ENCODE measurements at places on chromosomes 4 and X.

GRCh38 chr4:165631912-165632311 lies 241.1 kb upstream of the TLL1 start:
- DNase-seq = no peak

- DNase-seq = no peak
Measured at GRCh38 chrX:140510895-140511295, 6.0 kb upstream of the SOX3 start.

DNA sequence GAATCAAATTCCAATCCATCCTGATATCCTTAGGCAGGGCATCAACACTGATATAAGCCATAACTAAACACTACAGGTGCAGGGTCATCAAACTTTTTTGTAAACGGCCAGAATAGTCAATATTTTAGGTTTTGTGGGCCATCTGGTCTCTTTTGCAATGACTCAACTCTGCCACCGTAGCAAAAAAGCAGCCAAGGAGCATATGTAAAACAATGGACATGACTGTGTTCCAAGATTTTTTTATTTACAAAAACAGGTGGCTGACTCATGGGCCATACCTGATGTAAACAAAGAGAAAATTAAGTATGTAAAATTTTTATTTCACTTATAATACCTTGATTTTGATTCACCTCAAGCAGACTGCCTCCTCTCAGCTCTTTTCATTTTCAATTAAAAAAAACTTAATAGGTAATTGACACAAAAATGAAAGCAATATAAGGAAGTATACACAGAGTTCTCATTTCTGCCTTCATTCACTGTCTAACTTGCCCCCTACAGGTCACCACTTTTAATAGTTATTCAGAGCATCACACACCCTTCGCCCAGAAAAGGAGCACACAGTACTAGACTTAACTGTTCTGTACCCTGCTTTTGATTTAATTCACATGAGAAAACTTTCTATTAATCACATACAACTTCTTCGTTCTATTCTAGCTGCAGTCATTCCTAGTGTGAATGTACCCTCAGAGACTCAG lies 35.3 kb upstream of the GPM6B start:
- no peak for DNase-seq

GRCh38 chr4:169120624-169121023 lies 110.6 kb upstream of the CBR4 start:
- no peak for DNase-seq

GRCh38 chr4:147753047-147753446 lies 21.2 kb downstream of the ARHGAP10 start:
- no peak for DNase-seq

DNA sequence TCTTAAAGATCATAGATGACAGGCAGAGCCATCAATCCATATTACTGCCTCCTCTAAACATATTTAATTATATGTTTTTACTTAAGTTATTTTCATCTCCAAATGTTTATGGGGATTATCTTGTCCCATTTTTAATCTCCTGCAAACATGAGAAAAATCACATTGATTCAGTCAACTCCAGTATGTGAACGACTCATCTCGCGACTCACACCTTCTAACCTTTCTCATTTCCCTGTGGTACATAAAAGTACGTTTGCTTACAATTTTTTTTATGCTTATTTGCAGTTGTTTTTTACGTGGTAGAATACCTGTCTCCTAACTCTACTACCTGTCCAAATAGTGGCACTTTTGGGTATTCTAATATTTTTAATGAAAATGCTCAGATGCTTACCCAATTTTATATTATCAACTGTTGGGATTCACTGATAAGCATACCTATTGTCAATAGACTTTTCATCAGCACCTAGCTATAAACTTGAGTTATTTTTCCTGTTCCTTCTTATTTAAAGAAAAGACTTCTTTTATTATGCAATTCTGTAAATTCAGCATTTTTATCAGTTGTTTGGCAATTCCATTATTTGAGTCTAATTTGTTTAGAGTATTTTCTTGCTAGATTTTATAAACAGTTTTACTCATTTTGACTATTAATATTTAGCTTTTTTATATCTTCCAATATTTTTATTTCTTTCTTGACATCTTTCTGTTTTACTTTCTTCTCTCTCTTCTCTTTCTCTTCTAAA lies 276.6 kb downstream of the ANK2 start:
- no peak for DNase-seq

GRCh38 chrX:16060252-16060651 lies 63.1 kb upstream of the GRPR start:
- no peak for DNase-seq

GRCh38 chr4:4582653-4583052 lies 40.8 kb upstream of the STX18 start:
- no peak for DNase-seq

DNA sequence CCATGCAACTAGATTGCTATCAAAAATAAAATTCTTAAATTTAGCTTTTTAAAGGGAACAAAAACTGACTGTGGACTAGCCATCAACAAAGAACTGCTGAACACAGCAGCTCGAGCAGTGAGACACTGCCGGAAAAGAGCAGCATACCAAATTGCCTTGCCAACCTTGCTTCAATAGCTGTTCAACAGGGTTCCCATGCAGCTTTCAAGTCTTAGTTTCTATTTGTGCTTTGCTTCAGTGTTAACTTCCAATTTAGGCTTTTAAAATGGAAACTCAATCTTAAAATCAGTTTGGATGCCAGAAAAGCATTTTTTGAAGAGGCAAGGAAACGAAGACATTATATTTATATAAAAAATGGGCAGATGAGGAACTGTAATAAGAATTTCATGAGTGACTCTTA lies 463.4 kb upstream of the MAGEB18 start:
- no peak for DNase-seq

- DNase-seq = no peak
Measured at GRCh38 chrX:141619336-141619735, 29.8 kb downstream of the SPANXA2 start.

- no peak for DNase-seq
Measured at GRCh38 chrX:46326161-46326560, 219.1 kb downstream of the ZNF674 start.

- no peak for DNase-seq
Measured at GRCh38 chrX:71625471-71625870, 7.2 kb upstream of the CXCR3 start.

GRCh38 chr4:153448003-153448731 lies 18.0 kb upstream of the TMEM131L start:
- no peak for DNase-seq

DNA sequence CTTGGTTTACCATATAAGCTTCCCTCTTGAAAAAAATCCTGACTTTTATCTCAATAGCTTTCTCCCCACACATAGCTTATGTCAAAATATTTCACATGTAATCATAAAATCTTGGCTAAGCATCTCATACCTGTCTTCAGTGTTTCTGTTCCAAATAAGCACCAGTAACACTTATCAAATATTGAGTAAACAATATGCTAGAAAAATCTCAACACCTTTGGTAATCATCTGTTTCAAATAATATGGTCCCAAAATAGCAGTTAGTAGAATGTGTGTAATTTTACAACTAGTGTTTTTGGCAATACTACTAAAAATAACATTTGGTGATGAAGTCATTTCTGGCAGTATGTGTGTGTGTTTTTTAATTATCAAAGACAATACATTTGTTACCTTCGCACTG lies 2138.2 kb downstream of the PCDH7 start:
- DNase-seq = no peak

DNA sequence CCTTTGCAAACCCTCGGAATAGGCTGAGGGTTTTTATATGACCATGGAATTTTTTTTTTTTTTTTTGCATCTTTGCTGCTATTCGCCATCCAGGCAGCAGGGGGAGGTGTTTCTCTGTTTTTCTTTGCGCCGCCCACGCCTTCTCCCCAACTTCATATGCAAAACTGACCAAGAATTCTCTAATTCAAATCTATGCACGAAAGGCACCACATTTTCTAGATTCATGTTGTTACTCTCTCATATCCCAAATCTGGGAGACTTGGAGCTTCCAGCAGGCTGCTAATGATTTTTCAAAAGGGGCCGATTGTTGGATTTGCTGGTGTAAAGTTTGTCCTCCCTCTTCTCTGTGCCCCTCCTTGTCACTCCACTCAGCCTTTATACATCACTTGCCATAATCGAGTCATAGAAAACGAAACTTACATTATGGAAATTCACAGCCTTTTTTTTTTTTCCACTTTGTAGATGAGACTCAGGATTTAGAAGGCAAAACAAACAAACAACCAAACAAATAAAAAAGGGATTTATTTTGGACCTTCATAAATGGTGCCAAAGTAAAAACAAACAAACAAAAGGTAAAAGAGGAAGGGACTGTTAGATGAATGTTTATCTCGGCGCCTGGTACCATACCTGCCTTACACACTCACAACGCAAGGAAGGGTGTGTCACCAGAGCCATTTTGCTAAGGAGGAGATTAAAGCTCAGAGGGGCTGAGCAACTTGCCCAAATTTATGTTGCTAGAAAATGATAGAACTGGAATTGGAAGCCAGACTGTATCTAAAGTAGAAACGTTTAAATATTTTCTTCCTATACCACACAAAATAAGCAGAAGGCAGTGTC lies 29.3 kb upstream of the BOD1L1 start:
- DNase-seq = peak; percentile 13

DNA sequence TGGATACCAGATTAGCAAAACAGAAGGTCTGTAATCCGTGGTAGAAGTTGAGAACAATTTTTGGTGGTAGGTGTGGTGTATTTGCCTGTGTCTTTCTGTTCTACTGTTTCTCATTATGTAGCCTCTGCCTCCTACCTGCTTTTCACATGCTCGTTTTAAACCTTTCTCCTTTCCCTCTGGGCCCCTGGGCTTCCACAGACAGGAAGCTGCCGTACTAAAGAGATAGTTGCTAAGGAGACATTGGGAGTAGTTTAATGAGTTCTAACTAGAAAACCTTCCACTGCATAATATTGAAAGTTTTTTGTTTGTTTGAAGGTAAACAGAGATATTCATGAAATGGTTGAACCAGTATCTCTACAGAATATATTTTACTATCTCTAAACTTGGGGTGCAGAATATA lies 107.8 kb downstream of the STOX2 start:
- no peak for DNase-seq

- no peak for DNase-seq
Measured at GRCh38 chr4:184681916-184682315, 32.4 kb downstream of the PRIMPOL start.

GRCh38 chrX:45126158-45126557 lies 74.5 kb downstream of the DIPK2B start:
- no peak for DNase-seq

DNA sequence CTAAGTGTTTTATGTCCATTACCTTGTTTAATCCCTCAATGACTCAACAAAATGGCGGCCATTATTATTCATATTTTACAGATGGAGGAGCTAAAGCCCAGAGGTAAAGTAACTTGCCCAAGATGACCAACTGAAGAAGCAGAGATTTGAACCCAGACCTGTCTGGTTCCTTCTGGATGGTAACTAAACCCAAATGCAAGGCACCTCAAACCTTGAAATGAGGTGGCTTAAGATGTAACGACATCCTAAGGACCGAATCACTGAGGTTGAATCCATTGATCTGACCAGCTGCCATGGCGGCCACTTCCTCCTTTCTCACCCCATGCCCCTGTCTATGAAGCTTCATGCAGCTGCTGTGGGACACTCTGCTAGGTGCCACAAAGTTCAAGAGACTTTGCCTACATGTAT lies 932 bp downstream of the TLR10 start:
- no peak for DNase-seq

DNA sequence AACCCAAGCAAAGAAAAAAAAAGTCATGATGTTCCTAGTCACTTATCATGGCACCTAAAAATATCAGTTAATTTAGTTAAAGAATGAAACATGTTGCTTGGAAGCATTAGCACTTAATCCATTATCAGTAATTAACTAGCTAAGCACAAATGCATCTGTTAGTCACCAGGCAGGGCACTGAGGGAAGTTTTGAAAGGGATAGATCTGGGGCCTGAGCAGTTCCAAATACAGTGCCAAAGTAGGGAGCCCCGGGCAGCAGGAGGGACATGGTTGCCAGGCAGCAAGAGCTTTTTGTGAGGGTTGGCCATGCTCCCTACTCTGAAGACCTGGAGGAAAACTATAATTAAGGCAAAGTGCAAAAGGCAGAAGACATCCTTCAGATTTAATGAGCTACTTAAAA lies 62.0 kb downstream of the PHKA1 start:
- no peak for DNase-seq

GRCh38 chrX:10660171-10660570 lies 39.8 kb upstream of the MID1 start:
- DNase-seq = no peak

GRCh38 chrX:130330146-130330545 lies 9.6 kb upstream of the SLC25A14 start:
- no peak for DNase-seq

DNA sequence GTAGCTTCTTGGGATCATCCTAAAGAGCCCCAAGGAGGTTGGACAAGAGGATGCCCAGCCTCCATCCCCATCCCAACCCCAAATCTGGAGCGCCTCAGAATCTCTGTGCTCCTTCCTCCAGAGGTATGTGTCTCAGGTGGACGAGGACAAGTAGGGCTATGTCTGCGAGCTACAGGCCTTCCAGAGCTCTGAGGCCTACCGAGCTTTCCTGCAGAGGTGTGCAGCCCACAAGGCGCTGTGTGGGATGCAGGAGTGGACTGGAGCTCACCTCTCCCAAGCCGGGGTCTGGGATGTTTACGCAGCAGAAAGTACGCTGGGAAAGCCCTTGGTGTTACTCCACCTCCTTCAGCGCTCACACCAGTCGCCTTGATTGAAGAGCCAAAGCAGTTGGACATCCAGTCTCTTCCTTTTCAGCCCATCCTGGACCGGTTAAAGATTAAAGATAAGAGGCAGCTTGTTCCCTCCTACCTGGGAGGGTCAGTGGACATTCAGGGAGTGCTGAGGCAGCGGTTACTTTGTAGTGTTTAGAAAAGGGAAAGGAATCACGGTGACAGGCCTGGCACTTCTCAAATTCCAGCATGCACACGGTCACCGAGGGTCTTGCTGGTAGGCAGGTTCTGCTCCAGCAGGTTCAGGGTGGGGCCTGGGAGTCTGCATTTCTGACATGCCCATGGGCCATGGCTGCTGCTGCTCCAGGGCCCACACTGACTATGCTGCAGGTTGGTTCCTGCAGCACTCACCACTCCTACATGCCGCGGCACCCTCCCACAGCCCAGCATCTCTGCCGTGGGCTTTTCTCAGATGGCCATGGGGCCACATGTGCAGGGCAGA lies 29.5 kb upstream of the JAKMIP1 start:
- DNase-seq = no peak

Measured in GM12892 (cell line).